NCI-H446 (cell line): ENCODE measurements at places on chromosomes 4 and X.
A peak's percentile ranks its signal among the peaks of the same experiment; 100 is the strongest.

DNA sequence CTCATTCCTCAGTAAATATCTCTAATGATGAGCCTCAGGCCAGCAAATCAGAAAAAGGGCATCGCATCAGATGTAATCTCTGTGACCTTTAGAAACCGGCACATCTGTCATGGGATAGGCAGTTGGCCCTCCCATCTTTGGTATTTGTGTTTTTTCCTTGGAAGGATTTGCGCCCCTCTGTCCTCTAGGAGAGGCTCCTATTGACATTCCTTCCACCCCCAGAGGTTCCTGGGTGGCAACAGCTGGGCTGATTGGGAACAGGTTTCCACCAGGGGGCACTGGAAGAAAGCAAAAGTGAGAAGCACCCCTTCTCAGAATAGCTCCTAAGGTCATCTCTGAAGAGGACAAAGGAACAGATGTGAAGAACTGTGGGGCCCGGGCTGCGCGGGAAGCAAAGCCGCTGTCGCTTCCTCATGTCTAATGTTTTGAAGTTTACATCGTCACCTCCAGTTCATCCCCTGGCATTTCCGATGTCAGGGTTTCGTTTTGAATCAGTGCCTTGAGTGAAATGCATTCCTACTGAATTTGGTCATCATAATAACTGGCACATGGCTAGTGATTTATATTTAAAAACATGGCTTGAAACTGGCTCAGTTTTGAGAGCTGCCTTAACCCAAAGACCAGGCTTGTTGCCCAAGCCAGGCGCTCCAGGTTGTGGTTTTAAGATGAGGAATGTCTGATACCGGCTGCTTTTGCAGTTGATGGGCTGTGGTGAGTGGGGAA is 6.2 kb downstream of the TXK start:
- no peak for DNase-seq

DNA sequence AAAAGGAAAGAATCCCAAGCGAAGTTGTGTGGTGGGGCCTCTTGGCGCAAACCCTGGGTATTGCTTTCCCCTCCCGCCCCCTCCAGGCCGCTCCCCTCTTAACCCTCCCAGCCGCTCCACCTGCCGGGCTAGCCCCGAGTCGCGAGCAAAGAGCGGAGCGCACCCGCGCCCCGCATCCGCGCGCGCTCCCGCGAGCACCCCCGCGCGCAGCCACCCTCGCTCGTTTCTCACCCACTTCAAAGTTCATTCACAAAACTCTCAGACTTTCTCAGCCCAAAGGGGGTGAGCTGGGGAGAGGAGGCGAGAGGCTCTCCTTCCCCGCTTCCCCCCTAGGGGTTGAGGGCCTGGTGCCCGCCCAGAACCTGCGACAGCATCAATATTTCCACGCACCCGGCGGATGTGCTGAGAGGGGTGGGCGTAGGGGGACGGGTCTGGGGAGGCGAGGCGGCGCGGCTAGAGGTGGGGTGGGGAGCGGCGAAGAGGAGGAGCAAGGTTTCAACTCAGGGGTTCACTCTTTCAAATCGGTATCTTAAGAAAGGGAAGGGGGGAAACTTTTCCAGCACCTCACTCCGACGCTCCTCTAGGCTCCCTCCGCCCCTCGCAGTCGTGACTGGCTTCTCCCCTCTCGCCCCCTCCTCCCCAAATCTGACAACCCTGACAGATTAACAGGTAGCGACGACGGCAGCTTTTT is 1.8 kb downstream of the MAML3 start:
- DNase-seq: peak; percentile 84

- DNase-seq: no peak
These were observed 23.6 kb downstream of the TNIP2 start for GRCh38 chr4:2732526-2732925.

DNA sequence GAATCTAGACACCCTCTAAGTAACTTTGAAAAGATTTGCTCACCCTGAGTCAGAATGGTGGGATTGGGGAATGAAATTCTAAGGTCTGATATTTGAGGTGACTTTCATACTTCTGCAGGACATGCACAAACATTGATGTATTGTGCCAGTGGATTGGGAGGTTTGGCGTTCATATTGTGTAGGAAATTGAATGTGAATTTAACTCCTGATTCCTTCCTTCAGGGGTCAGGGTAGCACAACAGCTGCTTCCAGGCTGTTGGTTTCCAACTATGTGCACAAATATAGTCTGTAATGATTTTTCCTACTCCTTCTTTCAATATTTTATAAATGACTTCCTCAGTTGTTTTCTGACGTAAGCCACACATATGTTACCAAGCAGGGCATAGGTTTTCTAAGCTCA is 3.1 kb downstream of the IL1RAPL1 start:
- no peak for DNase-seq

DNA sequence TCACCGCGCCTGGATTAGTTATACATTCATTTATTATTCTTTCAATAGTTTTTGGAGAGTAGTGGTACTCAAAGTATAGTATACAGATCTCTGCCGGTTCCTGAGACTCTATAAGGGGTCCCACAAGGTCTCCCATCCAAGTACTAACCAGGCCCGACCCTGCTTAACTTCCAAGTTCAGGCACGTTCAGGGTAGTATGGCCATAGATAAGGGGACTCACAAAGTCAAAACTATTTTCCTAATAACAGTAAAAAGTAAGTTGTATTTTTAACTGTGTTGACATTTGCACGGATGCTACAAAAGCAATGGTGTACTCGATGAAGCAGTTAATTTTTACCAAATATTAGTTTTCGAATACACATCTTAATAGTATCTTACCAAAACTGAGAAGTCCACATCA is 84.4 kb upstream of the STK26 start:
- DNase-seq: no peak

DNA sequence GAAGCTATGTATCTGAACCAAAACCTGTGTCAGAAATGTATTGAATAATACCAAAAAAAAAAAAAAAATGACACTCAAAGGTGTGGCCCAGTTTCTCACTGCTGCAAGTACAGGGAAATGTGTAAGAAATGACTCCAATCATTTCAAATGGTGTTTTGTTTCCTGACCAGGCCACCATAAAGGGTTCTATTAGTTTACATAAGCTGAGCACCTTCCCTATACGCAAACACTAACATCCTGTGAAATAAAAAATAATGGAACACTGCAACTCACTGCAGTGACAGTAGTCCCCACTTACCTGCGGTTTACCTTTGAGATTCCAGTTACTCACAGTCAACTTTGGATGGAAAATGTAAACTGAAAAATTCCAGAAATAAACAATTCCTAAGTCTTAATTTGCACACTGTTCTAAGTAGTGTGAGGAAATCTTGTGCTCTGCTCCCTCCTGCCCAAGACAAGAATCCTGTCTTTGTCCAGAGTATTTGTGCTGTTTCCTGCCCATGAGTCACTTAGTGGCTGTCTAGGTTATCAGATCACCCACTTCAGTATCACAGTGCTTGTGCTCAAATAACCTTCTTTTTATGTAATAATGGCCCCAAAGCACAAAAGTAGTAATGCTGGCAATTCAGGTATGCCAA is 265.3 kb downstream of the RCHY1 start:
- no peak for DNase-seq
